SK-MEL-5 (cell line): ENCODE measurements at places on chromosomes 11 and 22. TPM values are rescaled to one million over a fixed set of nuclear protein-coding genes. Genes with fewer than 3 reads are reported as not detected.

GRCh38 chr11:118200497-118200896 lies 24.1 kb upstream of the SCN2B start:
- no peak for DNase-seq

GRCh38 chr11:110737593-110737992 lies 25.4 kb upstream of the ARHGAP20 start:
- no peak for DNase-seq

The TMA7B gene
- total RNA-seq: 0.08 TPM in 1 of 2 replicates, not detected in the other

- no peak for DNase-seq
Measured at GRCh38 chr11:101091781-101092180, 37.8 kb downstream of the PGR start.

DNA sequence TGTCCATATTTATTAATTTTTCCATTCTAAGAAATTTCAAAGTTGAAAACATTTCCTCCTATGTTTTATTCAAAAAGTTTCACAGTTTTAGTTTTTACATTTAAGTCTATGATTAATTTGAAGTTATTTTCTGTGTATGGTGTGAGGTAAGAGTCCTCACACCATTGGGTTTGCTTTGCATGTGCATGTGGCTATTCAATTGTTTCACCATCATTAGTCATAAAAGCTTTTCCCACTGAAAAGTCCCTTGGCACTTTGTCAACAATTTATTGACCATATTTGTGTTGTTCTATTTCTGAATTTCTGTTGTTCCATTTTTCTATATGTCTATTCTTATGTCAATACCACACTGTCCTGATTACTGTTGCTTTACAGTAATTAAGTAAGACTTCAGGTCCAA lies 186.5 kb downstream of the KIF18A start:
- no peak for DNase-seq

- DNase-seq: no peak
Measured at GRCh38 chr11:64870176-64870892, 8.1 kb downstream of the EHD1 start.

DNA sequence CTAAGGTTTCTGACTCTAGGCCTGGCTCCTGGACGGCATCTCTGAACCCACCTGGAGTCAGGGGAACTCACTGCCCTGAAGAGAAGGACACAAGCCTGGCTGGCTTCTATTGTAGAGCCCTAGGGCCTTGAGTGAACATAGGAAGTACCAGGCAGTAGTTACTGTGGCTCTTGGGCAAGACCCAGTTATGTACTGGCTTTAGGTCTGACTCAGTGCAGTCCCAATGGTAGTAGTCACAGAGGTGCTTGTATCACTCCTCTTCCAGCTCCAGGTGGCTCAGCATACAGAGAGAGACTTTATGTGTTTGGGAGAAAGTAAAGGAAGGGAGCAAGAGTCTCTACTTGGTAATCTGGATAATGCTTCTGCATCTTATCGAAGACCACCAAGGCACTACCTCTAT lies 13.9 kb upstream of the PAK1 start:
- DNase-seq: no peak

DNA sequence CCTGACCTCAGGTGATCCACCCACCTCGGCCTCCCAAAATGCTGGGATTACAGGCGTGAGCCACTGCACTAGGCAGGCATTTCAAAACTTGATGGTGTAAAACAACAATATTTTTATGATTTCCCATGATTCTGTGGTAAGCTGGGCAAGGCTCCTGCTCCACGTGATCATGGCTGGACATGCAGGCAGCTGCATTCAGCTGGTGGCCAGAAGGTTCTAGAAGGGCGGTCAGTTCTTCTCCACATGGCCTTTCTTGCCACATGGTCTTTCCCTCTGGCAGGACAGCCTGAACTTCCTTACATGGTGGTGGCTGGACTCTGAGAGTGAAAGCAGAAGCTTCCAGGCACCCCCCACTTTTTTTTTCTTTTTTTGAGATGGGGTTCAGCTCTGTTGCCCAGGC lies 9.9 kb upstream of the RASD2 start:
- no peak for DNase-seq

DNA sequence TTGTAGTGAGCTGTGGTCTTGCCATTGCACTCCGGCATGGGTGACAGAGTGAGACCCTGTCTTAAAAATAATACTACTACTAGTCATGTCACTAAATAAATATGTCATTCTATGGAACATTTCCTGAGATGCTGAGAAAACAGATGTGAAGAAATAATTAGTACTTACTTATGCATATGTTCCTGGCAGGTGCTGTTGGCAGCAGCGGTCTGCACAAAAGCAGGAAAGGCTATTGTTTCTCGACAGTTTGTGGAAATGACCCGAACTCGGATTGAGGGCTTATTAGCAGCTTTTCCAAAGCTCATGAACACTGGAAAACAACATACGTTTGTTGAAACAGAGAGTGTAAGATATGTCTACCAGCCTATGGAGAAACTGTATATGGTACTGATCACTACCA lies 8.8 kb downstream of the ARCN1 start:
- no peak for DNase-seq

GRCh38 chr11:107691000-107691750 lies 20.7 kb downstream of the SLN start:
- no peak for DNase-seq

- no peak for DNase-seq
Measured at GRCh38 chr11:65225279-65226102, 36.3 kb upstream of the POLA2 start.

DNA sequence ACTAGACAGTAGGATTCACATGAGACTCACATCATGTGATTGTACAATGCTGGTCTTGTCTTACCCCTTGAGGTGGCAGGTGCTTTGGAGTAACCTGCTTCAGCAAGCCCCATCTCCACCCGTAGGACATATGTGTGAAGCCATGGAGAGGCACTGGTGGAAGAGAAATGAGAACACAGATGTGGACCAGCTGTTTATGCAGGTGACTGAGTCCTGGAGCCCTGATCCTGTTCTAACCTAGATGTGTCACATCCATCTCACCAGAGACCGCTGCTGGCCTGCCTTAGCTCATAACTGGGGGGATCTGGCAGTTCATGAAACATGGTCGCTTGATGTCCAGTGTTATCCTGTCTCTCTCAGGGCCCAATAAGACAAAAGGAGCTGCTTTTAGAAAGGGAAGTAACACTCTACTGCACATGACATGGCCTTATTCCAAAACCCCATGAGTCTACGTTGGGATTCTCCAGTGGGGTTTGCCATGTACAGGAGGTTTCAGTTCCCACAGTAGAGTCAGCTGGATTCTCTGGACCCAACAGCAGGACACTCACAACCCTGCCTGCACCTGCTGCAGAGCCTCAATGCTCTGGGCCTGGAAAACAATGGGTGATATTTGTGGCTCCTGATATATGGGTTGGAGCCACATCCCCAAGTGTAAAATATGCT lies 62.0 kb downstream of the GGTLC2 start:
- no peak for DNase-seq

- no peak for DNase-seq
Measured at GRCh38 chr11:110891411-110891810, 179.2 kb upstream of the ARHGAP20 start.

The TBX1 gene
- total RNA-seq: 0.08 TPM in 1 of 2 replicates, not detected in the other
